COR-L47 (cell line): ENCODE measurements at places on chromosomes 7 and 10.
A peak's percentile ranks its signal among the peaks of the same experiment; 100 is the strongest.

DNA sequence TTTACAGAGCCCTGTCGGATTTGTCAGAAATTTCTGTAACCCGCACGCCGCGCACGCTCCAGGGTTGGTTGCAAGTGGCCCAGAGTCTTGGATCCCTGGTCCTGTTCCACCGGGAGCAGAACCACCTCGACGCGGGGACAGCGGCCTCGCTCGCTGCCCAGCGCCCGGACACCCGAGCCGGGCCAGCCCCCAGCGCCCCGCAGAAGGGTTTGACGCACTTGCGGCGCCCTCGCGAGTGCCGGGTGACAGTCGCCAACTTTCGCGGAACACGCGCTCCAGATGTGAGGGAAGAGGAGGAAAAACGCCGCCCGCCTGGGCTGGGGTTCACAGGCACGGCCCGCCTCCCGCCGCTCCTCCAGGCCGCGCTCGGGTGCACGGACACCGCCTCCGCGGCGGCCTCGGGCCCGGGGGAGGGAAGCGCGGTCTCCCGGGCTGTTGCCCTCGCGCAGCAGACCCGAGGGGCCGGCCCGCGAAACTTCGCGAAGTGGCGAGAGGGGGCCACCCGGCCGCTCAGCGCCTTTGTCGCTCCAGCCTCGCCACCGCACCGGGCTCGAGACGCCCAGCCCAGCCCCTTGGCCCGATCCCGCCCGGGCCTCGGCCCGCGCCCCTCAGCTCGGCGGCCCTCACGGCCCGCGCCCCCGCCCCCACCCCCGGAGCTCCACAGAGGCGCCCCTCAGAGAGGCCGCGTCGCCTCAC, 514 bp downstream of the RNF216 start:
- no peak for DNase-seq

DNA sequence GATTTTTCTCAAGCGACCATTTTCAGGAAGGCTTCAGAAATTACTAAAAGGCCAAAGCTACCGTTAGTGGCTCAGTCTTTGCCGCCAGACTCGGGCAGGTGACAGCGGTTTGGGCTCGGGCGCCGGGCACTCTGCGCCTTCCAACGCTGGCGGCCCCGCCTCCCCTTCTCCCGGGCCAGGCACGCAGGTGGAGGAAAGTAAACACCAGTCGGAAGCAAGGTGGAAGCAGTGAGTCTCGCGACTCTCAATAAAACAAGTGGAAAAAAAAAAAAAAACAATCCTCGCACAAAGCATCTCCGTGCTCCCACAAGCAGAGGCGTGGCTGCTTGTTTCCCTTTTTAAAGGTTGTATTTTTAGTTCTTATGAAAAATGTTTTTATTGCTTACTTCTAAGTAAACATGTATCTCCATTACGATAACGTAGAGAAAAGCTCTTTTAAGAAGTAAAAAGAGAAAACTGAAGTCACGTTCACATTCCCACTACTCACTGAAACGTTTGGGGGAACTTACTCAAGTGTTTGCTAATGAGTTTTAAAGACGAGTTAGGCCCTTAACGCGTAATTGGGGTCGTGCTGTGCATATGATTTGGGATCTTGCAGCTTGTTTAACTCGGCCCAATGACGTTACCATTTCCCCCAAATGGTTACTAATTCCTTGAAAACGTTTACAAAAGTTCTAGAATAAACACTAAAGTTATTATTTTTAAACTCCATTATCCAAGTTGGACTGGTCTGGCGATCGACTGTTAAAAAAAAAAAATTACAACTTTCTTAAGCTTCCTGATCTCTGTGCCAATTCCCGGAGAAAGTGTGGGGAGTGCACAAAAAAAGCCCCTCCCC, 864 bp downstream of the CDCA7L start:
- peak; percentile 64 for DNase-seq

DNA sequence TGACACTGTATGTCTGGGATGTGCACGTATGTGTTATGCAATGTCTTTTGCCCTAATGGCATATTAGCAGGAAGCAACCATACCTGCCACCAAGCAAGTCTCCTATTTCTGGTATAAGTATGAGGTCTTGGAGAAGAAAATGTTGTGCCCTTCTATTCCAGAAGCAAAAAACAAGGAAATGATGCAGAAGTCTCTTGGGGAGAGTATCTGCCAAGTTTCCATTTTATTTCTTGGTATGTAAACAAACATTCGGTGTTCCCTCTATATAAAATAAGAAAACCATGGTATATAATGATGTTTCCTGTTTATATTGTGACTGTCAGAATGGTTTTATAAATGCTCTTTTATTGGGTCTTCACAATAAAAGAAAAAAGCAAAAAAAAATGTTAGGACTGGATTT, 19.3 kb upstream of the MYO3A start:
- DNase-seq, result no peak

GRCh38 chr10:43336641-43337318, 34.7 kb upstream of the FXYD4 start:
- no peak for DNase-seq

DNA sequence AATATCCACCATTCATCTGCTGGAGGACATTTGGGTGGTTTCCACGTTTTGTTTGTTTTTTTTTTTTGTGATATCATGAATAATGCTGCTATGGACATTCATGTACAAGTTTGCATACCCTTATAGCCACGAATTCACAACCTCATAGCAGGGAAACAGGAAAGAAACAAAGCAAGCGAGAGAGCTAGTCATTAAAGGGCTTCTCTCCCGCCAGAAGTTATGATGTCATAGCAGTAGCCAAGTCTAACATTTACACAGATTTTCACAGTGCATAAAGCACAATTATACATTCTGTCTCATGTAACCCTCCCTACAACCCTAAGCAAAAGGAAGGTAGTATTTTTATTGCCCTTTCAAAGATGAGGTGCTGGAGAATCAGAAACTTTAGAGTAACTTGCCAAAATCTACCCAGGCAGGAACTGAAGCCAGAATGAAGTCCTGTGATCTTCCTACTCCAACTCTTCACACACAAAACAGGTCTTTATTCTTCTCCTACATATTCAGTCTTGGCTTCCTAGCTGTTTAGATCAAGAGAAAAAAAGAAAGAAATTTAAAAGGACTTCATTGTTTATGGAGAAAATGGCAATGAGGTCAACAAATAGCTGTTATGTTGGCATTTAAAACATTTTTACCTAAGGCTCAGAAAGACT, 33.9 kb upstream of the GPAM start:
- DNase-seq, result no peak

- DNase-seq, result no peak
Measured at GRCh38 chr10:6002809-6003510, 25.6 kb upstream of the IL15RA start.

GRCh38 chr7:158112571-158113320, 474.9 kb downstream of the PTPRN2 start:
- DNase-seq, result no peak

- DNase-seq, result no peak
Measured at GRCh38 chr10:50540826-50541122, 83.0 kb downstream of the SGMS1 start.

DNA sequence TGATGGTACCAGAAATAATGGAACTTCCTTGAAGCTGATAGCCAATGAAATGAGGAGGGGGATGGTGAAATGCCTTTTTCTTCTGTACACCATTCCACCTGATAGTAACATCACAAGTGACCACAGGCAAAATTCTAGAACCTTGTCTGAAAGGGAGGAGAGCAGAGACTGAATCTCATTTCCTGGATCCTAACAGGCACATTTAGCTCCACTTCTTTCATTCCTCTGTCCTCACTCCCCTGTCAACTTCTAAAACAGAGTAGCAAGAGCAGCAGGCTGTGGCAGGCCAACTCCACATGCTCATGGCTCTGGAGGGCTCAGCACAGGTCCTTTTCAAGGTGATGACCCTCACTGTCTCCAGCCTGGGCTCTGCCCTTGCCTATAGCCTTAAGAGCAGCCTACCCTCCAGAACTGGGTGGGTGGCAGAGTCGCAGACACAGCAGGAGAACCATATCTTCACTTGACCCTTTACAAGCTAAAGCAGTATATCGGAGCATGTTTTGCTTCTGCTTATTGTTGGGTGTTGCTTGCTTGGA, at the start of gene LRRC18:
Gene LRRC18, minus strand, starts transcription at position 51 of the 536 bp plus-strand sequence. CDS start 25,685 bp downstream, outside the sequence.
- no peak for DNase-seq

- DNase-seq, result no peak
Measured at GRCh38 chr7:55309040-55309991, 55.8 kb upstream of the LANCL2 start.

GRCh38 chr7:43538404-43538771, 44.5 kb upstream of the STK17A start:
- DNase-seq, result no peak

DNA sequence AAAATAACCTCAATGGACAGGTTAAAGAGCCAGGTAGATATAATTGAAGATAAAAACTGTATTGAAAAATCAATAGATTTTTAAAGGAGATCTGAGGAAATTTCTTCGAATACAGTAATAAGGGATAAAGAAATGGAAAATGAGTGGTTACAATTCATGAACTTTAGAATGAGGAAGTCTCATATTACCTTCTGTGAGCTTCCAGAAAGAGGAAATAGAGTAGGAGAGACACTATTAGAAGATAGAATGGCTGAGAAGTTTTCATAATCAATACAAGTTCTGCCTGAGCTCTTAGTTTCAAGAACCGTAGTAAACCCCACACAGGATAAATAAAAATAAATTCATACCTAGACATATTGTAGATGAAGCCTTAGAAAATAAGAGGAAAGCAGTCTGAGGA, 11.5 kb downstream of the SDK1 start:
- no peak for DNase-seq

DNA sequence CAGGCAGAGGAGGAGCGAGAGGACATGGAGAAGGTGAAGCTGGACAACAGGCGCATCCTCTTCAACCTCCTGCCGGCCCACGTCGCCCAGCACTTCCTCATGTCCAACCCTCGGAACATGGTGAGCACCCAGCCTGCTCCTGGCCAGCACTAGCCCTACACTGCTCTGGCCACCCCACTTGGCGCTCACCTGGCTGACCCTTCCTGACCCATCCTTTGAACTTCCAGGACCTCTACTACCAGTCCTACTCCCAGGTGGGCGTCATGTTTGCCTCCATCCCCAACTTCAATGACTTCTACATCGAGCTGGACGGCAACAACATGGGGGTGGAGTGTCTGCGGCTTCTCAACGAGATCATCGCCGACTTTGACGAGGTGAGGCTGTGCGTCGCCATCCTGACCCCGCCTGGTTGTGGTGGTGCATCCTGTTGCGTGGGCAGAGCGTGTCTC, 129.2 kb downstream of the ADCY1 start:
- DNase-seq, result no peak

- DNase-seq, result no peak
Measured at GRCh38 chr10:49617121-49618020, 3.5 kb downstream of the CHAT start.

GRCh38 chr10:623477-624311, 65.8 kb downstream of the DIP2C start:
- DNase-seq, result no peak

GRCh38 chr10:69415049-69415448, 1.7 kb downstream of the TACR2 start:
- no peak for DNase-seq

- peak; percentile 2 for DNase-seq
Measured at GRCh38 chr10:25017154-25017590, 760 bp downstream of the THNSL1 start.

GRCh38 chr7:100875356-100875751, 451 bp downstream of the SRRT start:
- no peak for DNase-seq

DNA sequence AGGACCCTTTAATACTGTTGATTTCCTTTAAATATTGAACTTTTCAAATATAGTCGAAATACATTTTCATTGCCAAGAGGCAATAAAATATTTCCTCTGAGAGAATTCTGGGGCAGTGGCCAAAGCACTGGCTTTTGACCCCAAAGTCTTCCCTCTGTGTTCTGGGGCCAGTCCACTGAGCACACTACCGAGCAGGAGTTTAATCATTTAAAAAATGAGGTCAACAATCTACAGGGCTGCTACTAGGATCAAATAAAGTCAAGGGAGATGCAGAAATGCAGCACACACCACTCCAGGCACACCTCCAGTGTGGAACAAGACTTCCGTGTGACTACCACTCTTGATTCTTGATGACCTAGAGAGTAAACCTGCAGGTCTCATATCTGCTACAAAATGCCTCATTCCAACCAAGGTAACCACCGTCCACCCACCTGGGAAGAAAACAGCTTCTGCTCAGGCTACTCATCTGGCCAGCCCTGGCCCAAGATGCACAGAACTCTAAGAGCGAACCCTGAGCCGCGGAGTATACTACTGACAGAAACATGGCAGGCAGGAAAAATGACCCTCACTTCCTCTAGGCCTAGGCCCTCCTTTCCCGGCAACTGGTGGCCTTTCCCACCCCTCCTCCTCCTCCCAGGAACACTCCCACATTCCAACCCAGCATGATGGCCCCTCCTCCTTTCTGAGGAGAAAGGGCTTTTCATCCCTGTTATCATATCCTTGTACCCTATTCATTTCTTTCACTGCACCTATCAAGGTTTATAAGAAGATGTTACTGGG, 97.7 kb downstream of the ALOX5 start:
- no peak for DNase-seq

GRCh38 chr10:31526681-31527080, 207.7 kb downstream of the ZEB1 start:
- no peak for DNase-seq

- DNase-seq, result no peak
Measured at GRCh38 chr10:64067009-64067606, 545.9 kb downstream of the REEP3 start.

- no peak for DNase-seq
Measured at GRCh38 chr10:27413831-27414348, 90.2 kb upstream of the RAB18 start.

DNA sequence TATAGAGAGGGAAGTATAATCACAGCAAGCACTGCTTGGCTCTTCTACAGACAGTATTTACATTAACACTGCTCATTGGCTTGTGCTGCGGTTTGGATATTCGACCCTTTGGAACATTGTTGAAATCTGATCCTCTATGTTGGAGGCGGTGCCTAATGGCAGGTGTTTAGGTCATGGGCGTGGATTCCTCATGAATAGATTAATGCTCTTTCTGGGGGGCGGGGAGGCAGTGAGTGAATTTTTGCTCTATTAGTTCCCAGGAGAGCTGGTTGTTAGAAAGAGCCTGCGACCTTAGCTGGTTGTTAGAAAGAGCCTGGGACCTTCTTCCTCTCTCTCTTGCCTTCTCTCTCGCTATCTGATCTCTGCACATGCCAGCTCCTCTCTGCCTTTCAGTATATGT, 77.3 kb upstream of the SVIL start:
- peak; percentile 52 for DNase-seq

DNA sequence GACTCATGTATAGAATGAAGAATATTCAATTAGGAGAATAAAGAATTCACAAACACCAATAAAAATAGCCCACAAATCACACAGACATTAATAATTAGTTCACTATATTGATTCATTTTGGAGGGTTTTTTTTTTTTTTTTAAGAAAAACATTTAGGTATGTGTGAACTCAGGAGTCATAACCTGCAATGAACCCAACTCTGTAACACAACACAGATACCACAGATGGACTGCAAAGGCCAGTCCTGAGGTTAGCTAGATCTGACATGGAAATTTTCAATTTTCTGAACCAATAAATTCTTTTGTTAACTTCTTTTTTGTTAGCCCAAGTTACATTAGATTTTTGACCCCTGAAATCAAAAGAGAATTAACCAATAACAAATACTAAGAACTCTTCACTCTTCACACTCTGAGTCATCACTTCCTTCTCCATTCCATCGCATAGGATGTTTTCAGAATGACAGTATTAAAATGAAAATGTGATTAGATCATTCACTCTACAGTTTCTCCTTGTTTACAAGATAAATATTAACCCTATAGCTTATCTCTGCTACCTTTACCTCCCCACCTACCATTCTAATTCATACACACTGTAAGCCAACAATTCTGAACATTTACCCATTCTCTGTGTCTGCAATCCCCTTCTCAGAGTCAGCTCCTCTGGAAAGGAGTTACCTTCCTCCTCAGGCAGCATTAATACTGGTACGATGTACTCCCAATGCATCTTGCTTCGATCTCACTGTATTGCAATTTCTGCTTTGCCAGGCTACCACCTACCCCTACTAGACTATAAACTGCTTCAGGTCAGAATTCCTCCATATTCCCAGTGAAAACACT, 141.5 kb downstream of the LRRN3 start:
- no peak for DNase-seq
